ENCODE measurements at places on chromosomes 4 and X. TPM values are rescaled to one million over a fixed set of nuclear protein-coding genes. Genes with fewer than 3 reads are reported as not detected.

Gene USP51
- 2.6 TPM for total RNA-seq

DNA sequence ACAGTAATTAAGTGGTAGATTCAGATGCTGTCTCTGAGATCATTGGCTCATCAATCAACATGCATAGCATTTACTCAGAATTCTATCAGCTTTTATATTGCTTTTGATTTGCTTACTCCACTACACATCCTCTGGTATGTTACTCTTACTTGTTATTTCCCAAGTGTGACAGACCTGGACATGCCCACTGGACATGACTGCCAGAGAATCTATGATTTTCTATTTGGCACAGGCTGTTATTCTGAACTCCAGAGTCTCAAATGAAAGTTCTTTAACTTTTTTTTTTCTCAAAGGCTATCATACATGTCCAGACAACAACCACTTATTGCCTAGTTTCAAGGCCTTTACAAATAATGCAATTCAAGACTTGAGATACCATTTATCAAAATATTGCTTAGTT lies 116.1 kb upstream of the ARHGAP24 start:
- DNase-seq: no peak

DNA sequence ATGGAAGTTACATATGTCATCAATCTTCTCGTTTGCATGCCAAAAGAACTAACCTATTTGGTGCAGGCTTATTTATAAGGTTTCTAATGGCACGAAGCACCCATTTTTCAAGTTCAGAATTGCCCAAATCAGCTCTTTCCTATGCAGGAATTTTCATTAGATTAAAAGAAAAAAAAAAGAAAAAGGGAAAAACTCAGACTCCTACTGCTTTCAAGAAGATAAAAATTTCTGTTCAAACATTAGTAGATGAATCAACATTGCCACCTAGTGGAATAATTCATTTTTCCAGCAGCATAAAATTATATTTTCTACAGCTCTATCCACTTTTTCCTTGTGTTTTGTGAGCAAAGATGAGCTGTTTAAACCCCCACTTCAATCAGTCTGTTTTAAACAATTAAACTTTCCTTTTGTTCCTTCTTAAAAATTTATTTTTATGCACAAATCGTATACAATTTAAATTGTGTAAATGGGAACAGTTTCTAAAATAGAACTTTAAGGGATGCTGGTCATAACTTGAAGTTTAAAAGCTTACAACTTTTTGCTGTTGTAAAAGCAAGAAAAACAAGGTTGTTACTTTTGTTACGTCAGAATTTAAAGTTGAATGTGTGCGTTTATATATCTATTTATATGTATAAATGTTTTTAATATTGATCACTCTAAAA lies 309.9 kb downstream of the ARAP2 start:
- DNase-seq: no peak

DNA sequence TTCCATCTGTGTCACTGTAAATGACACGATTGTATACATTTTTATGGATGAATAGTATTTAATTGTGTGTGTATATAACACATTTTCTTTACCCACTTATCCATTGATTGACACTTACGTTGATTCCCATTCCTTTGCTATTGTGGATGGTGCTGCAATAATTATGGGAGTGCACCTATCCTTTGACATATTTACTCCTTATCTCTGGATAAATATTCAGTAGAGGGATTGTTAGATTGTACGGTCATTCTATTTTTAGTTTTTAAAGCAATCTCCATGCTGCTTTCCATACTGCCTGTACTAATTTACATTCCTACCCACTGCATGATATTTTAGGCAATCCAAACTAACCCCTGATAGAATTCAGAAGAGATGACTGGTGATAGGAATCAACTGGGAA lies 980.1 kb downstream of the FSTL5 start:
- no peak for DNase-seq

Gene ZNF141
- total RNA-seq: 18.5 TPM

Gene ANKRD50
- 23.9 TPM for total RNA-seq

DNA sequence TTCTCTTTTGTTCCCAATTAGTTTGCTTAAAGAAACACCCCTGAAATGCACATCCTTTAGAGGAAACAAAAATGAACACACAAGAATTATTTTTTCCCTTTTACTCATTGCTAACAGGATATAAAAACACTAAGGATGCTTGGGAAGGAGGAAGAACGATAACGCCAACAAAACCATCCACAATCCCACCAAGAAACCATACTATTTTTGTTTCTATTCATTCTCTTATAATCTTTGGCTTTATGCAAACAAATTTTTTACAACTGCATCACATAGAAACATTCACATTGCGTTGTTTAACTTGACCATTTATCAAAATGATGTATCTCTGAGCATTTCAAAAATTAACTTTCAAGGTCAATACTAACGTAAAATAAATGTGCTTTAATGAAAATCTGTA lies 12.0 kb downstream of the APBB2 start:
- no peak for DNase-seq

DNA sequence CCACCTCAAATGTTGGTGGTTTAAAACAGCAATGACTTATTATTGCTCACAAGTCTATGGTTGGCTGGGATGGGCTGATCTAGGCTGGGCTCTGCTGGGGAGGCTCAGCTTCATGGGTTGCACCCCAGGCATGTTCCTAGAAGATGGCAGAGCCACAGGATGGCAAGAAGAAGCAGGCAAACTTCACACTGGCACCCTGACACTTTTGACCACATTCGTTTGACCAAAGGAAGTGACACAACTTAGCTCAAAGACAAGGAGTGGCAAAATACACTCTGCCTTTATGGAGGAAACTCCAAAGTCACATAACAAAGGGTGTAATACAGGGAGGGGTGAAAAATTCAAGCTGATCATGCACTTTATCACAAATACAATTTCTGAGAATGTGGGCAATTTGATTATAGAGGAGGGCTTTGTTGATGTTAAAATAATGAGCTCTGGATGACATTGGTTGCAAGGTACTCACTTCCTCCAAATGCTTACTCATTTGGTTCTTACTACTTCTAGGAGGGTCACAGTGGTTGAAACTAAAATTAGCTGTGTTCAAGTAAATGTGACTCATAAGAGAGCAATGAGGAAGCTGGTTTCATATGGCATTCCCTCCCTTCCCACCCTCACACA lies 249.2 kb upstream of the RPS6KA3 start:
- no peak for DNase-seq

DNA sequence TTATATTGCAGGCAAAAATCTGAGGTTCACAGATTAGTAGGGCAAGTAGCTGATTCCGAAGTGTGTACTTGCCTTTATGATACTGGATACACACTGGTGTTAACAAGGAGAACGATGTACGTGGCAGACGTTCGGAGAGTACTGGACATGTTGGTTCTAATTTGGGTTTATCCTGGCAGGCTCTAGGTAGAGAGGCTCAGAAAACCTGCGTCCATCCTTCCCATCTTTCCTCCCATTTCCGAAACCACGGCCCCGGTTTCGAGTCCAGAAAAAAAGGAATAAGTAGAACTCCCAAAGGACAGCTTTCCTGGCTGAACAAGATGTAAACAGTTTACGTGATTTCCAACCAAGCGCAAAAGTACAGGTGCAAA lies 351 bp upstream of the SLC30A9 start:
- no peak for DNase-seq

Gene MAGEB16
- total RNA-seq: not detected

Gene JCHAIN
- 7.9 TPM for total RNA-seq

DNA sequence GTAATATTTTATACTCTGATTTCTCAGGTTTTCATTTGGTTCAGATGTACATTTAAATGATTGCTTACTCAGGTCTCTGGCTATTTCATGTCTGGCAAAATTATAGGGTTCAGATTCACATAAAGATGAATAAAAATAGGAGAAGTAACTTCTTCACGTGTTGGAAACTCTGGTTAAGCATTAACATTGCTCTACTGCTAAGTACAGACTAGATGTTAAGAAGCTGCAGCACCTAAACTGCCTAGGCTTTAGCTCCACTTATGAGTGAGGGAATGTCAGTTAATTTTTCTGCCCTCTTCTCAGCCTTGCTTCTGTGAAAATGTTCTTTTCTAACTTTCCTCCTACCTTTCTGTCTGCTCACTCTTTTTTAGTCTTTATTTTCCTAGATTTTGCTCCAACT lies 361.2 kb downstream of the ARAP2 start:
- no peak for DNase-seq

Gene UGT2B10
- total RNA-seq: not detected

Gene RGN
- 21.4 TPM for total RNA-seq

DNA sequence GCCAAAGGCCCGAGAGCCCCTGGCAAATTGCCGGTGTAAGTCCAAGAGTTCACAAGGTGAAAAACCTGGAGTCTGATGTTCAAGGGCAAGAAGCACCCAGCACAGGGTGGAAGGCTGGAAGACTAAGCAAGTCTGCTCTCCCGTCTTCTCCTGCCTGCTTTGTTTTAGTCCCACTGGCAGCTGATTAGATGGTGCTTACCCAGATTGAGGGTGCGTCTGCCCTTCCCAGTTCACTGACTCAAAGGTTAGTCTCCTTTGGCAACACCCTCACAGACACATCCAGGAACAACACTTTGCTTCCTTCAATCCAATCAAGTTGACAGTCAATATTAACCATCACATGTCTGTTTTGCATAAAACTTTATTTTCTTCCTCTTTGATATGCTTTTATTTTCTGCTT lies 157.4 kb downstream of the HS3ST1 start:
- DNase-seq: no peak

- no peak for DNase-seq
These were observed 58.7 kb downstream of the ZFYVE28 start for GRCh38 chr4:2359591-2360395.

Gene MAGEA9B
- total RNA-seq: not detected

DNA sequence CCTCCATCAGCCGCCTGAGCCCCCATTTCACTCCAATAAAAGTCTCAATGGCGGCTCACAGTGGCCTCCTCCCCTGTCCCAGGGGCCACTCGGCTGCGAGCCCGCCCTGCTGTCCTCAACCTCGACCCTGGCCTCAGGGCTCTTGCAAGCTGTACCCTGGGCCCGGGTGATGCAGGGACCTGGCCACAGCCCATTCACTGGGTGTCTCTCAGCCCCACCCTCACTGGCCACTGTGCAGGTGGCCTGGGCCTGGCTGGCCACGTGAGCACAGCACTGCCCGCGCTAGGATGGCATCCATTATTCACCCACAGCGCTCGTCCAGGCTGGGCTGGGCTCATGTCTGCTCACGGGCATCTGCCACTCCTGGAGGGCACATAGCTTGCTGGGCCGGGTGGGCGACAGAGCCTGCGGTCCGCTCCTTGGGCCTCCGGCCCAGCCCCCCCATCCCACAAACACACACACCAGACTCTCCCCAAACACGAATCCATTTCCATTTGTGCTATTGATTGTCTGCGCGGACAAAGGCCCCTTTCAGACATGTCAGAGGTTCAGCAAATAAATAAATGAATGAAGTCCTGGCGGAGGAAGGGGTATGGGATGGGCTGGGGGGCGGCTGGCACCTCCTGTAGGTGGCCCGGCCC lies 16.5 kb upstream of the FGFR3 start:
- no peak for DNase-seq

- no peak for DNase-seq
These were observed 11.0 kb upstream of the C4orf50 start for GRCh38 chr4:6029254-6029653.

DNA sequence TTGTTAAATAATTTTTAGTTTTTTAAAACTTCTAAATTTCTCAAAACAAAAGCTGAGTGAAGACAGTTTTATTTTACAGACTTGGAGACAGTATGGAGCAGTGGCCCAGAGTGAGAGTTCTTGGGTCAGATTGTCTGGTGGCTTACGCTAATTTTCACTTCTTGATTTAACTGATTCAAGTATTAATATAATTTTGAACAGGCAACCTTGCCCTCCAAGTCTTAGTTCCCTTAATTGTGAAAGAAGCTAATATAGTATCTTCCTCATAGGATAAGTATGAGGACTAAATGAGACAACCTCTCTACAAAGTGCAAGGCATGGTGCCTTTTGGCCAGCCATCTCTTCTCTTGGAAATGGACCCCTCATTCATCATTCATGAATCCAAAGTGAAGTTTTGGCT lies 25.4 kb downstream of the ATP7A start:
- no peak for DNase-seq

DNA sequence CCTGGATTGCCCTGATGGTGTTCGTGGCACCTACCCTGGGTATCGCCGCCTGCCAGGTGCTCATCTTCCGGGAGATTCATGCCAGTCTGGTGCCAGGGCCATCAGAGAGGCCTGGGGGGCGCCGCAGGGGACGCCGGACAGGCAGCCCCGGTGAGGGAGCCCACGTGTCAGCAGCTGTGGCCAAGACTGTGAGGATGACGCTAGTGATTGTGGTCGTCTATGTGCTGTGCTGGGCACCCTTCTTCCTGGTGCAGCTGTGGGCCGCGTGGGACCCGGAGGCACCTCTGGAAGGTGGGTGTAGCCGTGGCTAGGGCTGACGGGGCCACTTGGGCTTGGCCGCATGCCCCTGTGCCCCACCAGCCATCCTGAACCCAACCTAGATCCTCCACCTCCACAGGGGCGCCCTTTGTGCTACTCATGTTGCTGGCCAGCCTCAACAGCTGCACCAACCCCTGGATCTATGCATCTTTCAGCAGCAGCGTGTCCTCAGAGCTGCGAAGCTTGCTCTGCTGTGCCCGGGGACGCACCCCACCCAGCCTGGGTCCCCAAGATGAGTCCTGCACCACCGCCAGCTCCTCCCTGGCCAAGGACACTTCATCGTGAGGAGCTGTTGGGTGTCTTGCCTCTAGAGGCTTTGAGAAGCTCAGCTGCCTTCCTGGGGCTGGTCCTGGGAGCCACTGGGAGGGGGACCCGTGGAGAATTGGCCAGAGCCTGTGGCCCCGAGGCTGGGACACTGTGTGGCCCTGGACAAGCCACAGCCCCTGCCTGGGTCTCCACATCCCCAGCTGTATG lies 1.8 kb downstream of the AVPR2 start:
- DNase-seq: no peak

DNA sequence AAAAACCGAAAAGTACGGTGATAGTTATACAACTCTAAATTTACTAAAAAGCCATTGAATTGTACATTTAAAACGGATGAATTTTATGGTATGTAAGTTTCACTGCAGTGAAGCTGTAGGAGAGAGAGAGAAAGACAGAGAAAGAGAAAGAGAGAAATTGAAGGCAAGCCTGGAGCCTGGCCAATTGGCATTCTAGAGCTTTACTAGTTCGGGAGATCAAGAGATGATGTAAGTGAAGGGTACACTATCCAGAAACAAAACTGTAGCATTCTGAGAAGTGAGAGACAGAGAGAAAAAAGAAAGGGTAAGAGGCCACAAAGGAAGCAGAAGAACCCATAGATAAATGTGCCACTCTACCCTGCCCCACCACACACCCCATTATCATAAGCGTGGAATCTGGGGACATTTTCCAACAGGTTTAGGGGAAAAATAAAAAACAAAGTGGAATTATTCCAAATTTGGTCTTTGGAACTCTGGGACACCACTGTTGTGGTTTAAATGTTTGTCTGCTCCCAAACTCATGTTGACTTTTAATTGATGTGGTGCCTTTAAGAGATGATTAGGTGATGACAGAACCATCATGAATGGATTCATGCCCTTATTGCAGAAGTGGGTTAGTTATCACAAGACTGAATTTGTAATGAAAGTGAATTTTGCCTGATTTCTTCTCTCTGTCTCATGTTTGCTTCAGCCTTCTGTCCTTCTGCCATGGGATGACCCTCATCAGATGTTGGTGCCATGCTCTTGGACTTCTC lies 123.0 kb upstream of the PLS3 start:
- DNase-seq: no peak

- no peak for DNase-seq
These were observed 1056.3 kb upstream of the IGFBP7 start for GRCh38 chr4:58166490-58166889.

Gene PITX2
- total RNA-seq: not detected

- DNase-seq: no peak
These were observed 464.9 kb downstream of the GRXCR1 start for GRCh38 chr4:43357252-43357974.

Gene IL15
- 9.3 TPM for total RNA-seq

- DNase-seq: no peak
These were observed 20.0 kb upstream of the S100G start for GRCh38 chrX:16629909-16630308.

- DNase-seq: no peak
These were observed 1.2 kb downstream of the HMGB3 start for GRCh38 chrX:150984169-150984824.

Data from thoracic aorta (tissue), 2 donors.